CD4-positive, alpha-beta T cell treated with Interleukin-6 for 4 hours (primary cell): ENCODE measurements at places on chromosomes 5 and 9.

GRCh38 chr9:19192202-19193028 lies 38.1 kb upstream of the DENND4C start:
- DNase-seq, result no peak

DNA sequence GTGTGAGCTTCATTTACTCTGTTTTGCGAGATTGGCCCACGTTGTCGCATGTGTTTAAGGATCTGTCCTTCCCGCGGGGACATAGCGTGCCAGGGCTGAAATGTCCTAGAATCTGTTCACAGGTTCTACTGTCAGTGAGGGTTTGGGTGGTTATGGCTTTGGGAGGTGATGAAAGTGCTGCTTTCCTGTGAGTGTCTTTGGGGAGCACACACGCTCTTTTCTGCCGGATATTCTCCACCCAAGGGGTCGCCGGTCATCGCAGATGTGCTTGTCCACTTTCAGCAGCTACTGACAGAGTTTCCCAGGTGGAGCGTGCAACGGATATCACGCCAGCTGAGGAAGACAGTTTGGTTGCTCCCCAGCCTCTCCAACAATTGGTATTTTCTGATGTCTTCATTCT lies 32.1 kb downstream of the PROP1 start:
- DNase-seq, result no peak

DNA sequence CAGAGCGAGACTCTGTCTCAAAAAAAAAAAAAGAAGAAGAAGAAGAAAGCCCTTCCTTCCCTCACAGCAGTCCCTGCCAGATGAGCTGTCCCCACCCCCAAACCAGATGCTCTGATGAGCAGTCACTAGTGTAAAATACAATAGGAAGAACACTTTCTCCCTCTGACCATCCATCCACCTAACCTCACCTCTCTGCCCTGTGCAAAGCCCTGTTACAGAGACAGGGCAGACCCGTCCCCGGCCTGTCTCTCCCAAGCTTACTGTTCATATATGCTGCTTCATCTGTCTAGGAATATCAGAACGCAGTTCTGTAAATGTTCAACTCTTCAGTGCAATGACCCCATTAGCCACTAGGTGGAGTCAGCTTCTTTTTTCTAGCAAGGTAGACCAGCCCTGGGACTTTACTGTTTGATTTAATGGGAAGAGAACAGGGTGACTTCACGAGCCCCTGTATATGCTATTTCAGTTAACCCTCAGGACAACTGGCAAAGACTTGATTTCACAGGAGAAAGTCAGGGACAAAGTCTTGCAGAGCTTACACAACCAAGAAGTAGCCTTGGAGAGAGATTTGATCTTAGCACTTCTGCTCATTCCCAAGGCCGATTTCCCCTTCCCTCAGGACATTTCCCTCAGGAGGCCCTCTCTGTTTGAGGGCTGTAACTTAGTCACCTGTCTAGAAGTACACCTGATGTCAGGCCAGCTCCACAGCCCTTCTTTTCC lies 14.9 kb upstream of the FGFR4 start:
- peak; percentile 78 for DNase-seq

DNA sequence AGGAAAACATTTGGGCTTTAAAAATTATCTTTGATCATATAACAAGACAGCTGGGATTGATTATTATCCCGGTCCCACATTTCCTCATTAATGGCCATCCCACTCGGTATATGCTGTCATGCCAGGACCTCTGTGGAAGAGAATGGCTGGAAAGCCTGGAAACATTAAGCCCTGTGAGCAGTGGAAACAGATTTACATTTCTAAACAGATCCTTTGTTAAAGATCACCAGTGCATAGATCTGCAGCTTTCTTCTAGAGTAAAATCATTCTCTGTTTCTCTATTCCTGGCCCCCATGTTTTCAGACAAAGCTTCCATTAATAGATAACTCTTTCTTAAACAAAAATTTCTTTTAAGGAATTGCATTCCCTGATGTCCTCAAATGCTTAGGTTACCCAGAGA lies 152.2 kb downstream of the CAVIN4 start:
- DNase-seq, result no peak

- DNase-seq, result no peak
Observed at GRCh38 chr5:98581112-98581997, 192.1 kb upstream of the RGMB start.

- no peak for DNase-seq
Observed at GRCh38 chr5:176606032-176606431, 3.9 kb downstream of the GPRIN1 start.

- DNase-seq, result no peak
Observed at GRCh38 chr9:7636838-7637467, 162.6 kb downstream of the DMAC1 start.

- no peak for DNase-seq
Observed at GRCh38 chr5:122392824-122393223, 80.8 kb downstream of the SNCAIP start.

DNA sequence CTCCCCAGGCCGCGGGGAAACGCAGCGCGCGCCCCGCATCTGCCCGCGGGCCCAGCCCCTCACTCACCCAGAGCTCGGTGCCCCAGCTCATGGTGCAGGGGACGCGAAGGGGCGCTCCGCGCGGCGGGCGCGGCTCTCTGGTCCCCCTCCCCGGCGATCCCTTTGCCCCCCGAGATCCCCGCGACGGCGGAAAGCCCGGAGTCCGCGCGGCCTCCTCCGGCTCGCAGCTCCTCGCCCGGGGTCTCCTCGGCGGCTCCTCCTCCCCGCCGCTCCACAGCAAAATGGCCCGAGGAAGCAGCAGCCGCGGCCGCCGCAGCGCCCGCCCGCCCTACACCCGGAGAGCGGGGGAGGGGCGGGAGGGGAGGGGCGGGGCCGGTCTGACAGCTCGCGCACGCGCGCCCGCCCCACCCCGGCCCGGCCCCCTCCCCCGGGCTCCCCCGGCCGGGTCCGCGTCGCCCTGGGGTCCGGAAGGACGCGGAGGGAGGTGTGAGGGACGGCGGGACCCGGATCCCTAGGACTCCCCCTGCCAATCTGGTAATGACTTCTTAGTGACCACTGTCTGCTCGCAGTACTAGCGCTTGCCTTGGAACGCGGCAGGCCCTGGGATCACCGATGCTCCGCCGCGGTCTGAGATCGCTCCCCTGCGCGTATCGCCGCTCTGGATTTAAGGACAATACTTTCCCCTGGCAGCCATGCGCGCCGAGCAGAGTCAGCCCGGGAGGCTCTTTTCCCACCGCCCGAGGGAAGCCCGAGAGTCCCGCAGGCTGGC lies at the start of gene FNBP1:
FNBP1 (minus strand) TSS at position 305 of the 769 bp plus-strand sequence; CDS start at position 91, 214 bp downstream.
- peak; percentile 91 for DNase-seq

DNA sequence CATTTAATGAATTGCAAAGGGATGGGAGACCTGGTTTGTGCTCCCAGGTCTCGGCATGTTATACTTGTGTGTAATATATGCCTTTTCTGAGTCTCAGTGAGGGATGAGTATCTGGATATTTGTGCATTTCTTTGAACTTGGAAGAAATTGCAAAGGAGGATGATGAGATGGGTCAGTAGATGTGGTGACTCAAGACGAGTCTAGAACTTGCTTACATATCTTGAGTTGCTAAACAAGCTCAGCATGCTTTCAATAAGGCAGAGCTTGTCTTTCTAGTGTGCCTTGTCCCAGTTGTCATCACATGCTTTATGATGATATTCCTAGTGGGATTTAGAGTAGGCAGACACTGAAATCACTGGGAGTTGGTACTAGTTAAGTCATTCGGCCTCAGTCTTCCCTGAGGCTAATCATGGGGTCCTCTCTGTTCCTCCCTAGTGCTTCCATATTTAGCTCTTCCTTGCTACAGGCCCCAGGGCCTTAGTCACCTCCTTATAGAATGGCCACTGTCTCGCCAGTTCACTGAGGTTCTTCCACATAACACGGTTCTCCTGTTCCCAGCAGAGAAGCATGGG lies 222.3 kb downstream of the ARRDC3 start:
- DNase-seq, result no peak
